ENCODE measurements at places on chromosomes 13 and 19. TPM values are rescaled to one million over a fixed set of nuclear protein-coding genes. Genes with fewer than 3 reads are reported as not detected.

The CYP4F12 gene
- not detected for total RNA-seq

The C19orf85 gene
- not detected for total RNA-seq

The LGALS4 gene
- 1.7 TPM for total RNA-seq

The SHISA7 gene
- 0.11 TPM for total RNA-seq

The C1QTNF9B gene
- not detected for total RNA-seq

The SNRPD2 gene
- 544 TPM for total RNA-seq

The CCL25 gene
- 0.48 TPM for total RNA-seq

The KANK3 gene
- total RNA-seq: 6.3 TPM

The SERTM1 gene
- not detected for total RNA-seq

- no peak for ATAC-seq
Measured at GRCh38 chr13:51800486-51800885, 3.5 kb downstream of the DHRS12 start.

DNA sequence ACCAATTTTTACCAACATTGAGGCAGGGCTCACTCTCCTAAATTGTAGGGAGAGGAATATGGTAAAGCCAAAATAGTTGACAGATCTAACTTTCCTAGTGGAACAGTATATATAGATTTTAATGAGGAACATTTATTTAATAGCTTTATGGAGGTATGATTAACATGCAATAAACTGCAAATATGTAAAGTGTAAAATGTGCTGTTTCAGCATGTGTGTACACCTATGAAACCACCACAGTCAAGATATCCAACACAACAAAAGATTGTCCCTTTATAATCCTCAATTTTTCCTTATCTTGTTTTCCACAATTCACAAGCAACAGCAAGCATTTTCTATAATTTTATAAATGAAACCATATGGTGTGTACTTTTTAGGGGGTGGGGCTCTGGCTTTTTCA is 4.1 kb upstream of the TRAPPC2B start:
- ATAC-seq: no peak

- ATAC-seq: no peak
Measured at GRCh38 chr13:76764916-76765315, 121.3 kb downstream of the KCTD12 start.

GRCh38 chr13:62278271-62278670 is 862.6 kb upstream of the PCDH20 start:
- no peak for ATAC-seq

GRCh38 chr13:30718661-30719524 is 16.4 kb upstream of the ALOX5AP start:
- ATAC-seq: no peak

- peak; percentile 68 for ATAC-seq
Measured at GRCh38 chr13:110382229-110382628, 75.1 kb downstream of the COL4A2 start.

- no peak for ATAC-seq
Measured at GRCh38 chr13:24185591-24186232, 25.2 kb downstream of the SPATA13 start.

DNA sequence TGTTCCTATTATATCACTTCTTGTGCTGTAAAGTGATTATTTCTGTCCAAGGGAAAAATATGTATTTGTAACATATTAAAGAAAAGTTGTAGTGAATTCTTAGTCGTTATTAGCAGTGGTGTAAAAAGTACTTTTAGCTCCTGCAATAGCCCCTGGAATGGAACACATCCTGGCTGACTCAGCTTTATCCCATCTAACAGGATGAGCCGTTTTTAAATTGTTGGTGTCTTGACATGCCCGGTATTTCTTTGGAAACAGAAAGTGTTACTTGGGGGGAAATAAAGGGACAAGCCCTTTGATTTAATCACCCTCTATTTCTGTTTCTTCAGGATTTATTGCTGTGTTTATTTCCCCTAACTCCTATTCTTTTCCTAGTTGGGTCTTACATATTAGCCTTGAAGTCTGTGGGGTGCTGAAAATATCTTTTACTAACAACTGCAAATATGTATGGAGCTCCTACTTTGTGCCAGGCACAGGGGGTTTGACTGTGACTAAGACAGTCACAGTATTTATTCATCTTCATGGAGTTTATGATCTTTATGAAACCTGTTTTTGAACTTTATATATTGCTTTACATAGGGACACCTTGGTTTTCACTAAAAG is 17.9 kb downstream of the COG3 start:
- no peak for ATAC-seq

DNA sequence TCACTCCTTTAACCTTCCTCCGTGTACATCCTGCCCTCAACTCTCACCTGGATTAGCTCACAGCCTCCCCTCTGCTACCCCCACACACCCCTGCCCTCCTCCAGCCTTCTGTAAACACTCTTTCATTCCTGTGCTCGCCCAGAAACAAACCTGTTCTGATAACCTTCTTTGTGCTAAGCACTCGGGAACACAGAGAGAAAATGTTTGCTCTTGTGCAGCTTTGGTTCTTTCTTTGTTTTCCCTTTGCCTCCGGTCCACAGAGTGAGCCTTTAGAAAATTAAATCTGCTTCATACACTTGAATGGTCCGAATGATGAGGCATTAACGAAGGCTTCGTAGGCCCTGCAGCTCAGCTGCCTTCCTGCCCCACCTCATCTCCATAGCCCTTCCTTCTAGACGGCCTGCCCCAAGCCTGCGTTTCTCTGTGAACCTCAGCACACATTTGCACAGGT is 6.6 kb upstream of the ZDHHC20 start:
- ATAC-seq: no peak

DNA sequence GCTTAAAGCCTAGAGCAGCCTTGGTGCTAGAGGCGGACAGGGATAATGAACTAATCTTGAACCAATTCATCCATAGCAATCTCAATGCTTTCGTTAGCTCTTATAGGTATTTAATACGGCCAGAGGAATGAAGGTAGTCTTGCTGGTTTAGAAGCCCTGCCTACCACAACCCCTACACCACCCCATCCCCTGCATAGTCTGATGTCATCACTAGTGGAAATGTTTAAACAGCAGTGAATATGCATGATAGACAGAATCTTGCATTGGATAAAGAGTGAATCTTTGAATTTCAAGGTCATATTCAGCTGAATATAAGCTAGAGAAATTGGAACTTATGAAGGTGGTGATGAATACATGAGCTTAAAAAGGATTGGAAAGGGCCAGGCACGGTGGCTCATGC is 321.9 kb downstream of the ITGBL1 start:
- ATAC-seq: no peak

DNA sequence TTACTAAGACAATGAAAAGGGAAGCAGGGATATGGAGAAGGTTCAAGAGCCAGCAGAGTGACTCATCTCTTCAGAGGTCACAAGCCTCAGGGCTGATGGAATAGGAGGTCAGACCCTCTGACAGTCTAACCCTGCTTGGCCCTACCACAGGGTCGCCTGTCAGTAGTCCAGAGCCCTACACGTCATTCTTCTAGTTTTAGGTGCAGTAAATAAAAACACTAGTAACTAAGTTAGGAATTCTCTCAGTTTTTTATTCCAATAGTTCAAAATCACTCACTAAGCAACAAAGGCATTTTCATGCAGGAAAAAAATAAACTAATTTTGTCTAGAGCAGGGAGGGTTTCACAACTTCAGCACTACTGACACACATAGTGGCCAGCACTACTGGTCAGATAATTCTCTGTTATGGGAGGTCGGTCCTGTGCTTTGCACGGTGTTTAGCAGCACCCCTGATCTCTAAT is 27.2 kb downstream of the FOXO1 start:
- no peak for ATAC-seq

DNA sequence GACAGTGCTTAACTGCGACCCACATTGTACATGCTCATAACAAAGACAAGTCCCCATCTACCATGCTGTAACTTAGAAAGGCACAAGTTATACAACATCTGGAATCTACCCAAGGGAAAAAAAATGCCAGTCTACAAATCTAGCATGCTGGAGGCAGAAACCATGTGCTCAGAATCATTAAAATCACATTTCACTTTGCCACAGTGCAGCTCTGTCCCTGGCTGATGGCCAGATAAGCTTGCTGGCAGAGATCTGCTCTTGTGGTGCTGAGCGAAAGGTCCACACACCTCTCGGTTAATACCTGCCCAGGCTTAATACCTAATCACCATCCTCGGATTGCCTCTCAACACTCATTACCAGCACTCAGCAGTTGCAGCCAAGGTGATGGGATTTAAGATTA is 74.1 kb upstream of the UQCRFS1 start:
- no peak for ATAC-seq

Measured in activated T-helper 17 cell treated with anti-CD3 and anti-CD28 coated beads, Interleukin-2, amount 50 U/mL, for 72 hours (primary cell).